ENCODE measurements at places on chromosomes 12 and 14.
A peak's percentile ranks its signal among the peaks of the same experiment; 100 is the strongest.

DNA sequence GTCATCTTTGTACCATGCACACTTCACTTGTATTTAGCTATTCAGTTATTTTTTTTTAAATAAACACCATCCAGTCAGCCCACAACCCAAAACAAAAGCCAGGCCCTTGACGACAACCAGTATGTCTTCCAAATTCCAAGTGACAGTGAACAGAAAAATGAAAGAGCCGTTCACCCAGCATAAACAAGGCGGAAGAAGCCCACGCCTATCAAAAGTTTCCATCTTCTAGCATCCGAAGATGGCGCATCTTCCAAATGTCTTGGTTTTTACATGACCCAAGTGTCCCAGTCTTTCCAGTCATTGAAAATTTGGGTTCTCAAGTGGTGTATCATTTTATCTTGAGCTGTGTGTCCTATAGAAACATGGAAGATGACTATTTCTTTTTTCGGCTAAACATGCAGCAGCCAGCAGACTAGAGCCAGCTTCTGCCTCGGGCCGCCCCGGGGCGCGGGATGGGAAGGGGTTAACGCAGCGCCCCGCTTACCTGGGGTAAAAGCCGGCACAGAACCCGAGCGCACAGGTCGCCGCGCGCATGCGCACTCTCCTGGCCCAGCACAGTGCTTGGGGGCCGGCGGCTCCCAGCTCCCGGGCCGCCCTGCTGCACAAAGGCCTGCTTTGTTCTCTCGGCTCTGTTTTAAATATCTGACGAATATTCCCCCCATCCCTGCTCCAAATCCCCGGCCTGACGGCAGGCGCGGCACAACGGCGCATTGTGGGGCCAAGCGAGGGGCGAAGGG is 164.8 kb downstream of the ZFP36L1 start:
- DNase-seq, result no peak

- no peak for DNase-seq
Measured at GRCh38 chr14:101925152-101925551, 39.2 kb upstream of the DYNC1H1 start.

GRCh38 chr14:100734031-100734990 is 7.6 kb downstream of the DLK1 start:
- no peak for DNase-seq

DNA sequence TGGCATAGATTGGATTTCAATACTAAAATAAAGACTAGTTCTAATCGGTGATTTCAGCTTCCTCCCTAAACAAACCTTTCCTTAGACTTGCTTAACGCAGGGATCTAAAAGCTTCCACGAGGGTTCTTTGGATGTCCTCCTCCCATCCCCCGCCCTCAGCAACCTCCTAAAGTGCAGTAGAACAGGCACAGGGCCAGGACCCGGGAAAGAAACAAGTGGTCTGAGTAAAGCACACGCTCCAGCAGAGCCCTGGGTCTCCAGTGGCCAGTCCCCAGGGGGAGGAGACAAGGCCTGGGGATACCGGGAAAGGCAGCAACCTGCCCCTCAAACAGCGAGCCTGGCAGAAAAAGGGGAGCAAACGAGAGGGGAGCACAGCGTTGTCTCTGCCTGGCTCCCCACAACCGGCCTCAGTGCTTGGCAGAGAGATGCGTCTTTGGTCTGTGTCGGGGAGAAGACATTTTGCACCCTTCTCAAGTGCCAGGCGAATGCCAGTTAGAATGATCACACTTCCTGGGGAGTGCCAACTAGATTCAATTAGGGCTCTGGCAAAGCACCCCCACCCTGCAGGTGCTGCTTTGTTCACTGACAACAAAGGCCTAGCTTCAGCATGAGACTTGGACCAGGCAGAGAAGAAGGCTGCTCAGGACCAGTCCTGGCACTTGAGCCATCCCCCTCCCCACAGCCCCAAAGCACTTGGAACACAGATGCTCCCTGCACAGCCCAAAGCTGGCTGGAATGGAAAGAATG is 17.1 kb upstream of the SLC6A12 start:
- no peak for DNase-seq

- no peak for DNase-seq
Measured at GRCh38 chr14:74528886-74529285, 35.3 kb downstream of the ISCA2 start.

GRCh38 chr12:76764856-76765255 is 941 bp downstream of the ZDHHC17 start:
- peak; percentile 8 for DNase-seq

DNA sequence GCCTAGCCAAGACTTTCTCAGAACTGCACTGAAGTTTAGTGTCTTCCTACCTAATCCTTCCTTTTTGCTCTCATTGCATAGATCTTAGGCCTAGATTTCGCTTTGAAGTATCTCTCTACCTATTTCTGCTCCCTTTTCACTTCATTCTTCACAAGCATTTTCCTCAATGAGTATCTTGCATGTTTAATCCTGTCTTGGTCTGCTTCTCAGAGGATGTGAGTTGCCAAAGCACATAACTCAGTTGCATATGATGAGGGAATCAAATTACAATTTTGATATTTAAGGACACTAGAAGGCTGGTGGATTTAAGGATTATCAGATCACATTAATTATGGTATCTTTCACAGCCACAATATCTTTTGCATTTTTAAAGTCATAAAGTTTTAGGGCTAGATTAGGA is 195.5 kb upstream of the DAAM1 start:
- no peak for DNase-seq

GRCh38 chr14:75978249-75978731 is 3.5 kb downstream of the TGFB3 start:
- no peak for DNase-seq

- DNase-seq, result no peak
Measured at GRCh38 chr12:115606040-115606439, 671.5 kb downstream of the MED13L start.

DNA sequence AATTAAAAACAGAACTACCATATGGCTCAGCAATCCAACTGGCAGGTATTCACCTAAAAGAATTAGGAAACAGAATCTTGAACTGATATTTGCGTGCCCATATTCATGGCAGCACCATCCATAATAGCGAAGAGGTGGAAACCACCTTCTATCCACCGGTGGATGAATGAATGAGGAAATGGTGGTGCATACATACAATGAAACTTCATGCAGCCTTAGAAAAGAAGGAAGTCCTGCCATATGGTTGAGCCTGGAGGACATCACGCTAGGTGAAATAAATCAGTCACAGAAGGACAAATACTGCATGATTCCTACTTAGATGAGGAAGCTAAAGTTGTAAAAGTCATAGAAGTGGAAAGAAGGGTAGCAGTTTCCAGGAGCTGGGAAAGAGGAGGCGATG is 6.6 kb downstream of the TCL1A start:
- no peak for DNase-seq

DNA sequence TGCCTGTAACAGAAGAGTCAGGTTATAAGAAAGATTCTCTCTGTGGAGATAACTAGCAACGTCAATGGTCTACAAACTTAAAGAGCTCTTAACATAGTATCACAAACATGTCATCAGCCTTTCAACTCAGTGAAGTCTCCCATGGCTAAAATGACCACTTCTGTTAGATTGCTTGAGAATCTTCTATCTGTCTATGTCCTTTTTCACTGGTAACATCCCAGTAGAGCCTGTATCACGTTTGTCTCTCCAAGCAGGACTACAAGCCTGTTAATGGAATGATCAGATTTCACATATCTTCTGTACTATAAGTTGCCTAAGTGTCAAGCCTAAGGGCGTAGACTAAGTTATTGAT is 50.7 kb downstream of the SLC2A13 start:
- DNase-seq, result peak; percentile 5

DNA sequence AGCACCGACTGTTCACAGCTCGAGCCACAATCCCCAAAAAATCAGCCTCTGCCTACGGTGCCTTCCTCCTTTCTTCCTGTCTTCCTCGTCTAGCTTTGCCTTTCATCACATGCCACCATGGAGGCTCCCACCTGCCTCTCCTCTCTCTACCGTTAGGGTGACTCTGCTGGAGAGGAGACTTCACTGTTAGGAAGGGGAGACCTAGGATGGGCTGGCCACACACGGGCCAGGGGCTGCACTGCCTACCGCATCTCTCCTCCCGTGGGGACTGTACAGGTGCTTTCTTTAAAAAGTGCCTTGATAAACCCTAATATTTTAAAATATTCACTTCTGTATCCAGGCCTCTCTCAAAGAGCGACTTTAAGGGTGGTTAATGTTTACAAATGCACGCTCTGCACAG is 1104.7 kb downstream of the BCL11B start:
- DNase-seq, result no peak

- no peak for DNase-seq
Measured at GRCh38 chr12:113109872-113110599, 25.5 kb downstream of the RASAL1 start.

GRCh38 chr14:20697273-20698017 is 8.9 kb downstream of the ANG start:
- peak; percentile 61 for DNase-seq

GRCh38 chr14:20328705-20329104 is 4.4 kb downstream of the CCNB1IP1 start:
- no peak for DNase-seq

DNA sequence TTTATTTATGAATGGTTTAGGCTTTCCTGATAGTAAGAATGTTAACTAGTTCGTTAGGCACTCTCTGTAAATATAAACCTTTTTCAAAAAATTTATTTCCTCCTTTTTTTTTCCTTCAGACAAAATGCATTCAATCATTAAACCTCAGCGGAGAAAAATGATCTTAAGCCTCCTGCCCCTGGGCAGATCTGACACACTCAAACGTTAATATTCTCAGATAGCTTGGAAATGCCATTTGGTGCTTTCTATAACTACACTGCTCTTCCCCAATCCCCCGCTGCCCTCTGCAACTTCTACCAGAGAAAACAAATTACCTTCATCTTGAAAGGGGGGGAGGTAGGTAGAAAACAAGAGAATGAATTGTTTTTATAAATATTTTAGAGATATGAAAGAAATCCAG is 521.2 kb downstream of the MED13L start:
- no peak for DNase-seq

- DNase-seq, result no peak
Measured at GRCh38 chr12:49015196-49015595, 3.4 kb downstream of the PRKAG1 start.

- DNase-seq, result no peak
Measured at GRCh38 chr14:66619952-66620351, 112.0 kb downstream of the GPHN start.

GRCh38 chr12:6620137-6620884 is 13.1 kb upstream of the CHD4 start:
- DNase-seq, result no peak

GRCh38 chr12:47281667-47282171 is 202.0 kb upstream of the AMIGO2 start:
- peak; percentile 61 for DNase-seq

DNA sequence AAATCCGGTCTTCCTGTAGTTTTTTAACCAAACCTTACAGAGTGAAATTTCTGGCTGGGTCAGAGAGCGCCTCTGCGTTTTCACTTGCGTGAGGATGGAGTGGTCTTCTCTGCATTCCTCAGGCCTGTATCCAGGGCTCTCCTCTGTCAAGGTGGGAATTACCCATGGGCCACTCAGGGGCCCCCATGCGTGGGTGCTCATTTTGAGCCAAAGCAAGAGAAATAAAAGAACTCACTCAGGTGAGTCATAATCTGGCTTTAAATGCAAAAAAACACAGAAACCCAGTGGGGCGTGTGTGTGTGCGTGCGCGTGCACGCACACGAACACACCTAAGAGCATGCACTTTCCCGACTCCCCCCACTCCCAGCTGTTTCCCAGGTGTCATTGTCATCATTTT is 104.0 kb upstream of the PWP1 start:
- DNase-seq, result no peak

- no peak for DNase-seq
Measured at GRCh38 chr12:108299516-108299915, 39.6 kb downstream of the CMKLR1 start.

- no peak for DNase-seq
Measured at GRCh38 chr12:46177025-46177424, 91.8 kb downstream of the SLC38A1 start.

GRCh38 chr14:50944647-50945413 is 547 bp upstream of the PYGL start:
- DNase-seq, result peak; percentile 62

DNA sequence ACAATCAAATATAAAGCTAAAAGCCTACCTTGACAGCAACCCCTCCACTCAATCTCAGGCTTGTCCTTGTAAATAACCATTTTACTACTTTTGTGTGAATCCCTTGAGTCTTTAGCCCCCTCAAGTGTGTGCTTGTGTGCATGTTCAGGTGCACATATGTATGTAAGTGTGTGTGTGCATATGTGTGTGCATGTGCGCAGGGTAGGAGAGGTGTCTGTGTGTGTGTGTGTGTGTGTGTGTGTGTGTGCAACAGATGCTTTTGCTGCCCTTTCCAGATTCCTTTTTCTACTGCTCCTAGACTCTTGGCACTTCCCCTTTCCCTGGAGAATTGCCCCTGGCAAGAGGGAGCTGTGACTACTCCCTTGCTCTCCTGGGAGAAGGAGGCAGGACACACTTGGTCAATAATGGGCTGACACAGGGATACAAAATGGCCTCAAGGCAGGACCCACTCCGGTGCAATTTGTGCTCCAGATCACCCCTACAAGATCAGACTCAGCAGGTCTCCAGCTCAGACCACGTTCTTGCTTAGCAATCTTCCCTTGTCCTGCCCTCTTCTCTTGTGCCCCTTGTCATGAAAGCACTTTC is 73.4 kb downstream of the IFNG start:
- no peak for DNase-seq

GRCh38 chr14:23358553-23359166 is 6.0 kb upstream of the SLC22A17 start:
- no peak for DNase-seq

DNA sequence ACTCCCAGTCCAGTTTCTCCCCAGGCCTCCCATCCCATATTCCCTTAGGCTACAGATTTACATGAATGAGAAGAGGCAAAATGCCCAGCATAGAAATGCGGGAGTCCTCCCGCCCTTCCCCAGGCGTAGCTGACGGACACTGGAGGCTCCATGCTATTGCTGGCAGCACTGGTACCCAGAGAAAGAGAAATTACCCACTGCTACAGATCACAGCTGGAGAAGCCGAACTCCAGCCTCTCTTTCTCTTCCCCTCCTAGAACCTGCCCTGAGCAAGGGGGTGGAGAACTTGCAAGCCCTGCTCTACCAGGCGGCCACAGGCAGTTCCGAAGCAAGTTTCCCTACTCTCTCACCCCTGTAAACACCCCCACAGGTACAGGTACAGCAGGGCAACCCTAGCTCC is 3.6 kb downstream of the LTBR start:
- DNase-seq, result no peak

- no peak for DNase-seq
Measured at GRCh38 chr14:74591394-74591793, 20.6 kb downstream of the LTBP2 start.

- peak; percentile 41 for DNase-seq
Measured at GRCh38 chr12:15556411-15557102, 232.6 kb downstream of the EPS8 start.

GRCh38 chr12:46847001-46847400 is 21.2 kb upstream of the SLC38A4 start:
- no peak for DNase-seq
